ENCODE measurements at places on chromosomes 16 and 17.

DNA sequence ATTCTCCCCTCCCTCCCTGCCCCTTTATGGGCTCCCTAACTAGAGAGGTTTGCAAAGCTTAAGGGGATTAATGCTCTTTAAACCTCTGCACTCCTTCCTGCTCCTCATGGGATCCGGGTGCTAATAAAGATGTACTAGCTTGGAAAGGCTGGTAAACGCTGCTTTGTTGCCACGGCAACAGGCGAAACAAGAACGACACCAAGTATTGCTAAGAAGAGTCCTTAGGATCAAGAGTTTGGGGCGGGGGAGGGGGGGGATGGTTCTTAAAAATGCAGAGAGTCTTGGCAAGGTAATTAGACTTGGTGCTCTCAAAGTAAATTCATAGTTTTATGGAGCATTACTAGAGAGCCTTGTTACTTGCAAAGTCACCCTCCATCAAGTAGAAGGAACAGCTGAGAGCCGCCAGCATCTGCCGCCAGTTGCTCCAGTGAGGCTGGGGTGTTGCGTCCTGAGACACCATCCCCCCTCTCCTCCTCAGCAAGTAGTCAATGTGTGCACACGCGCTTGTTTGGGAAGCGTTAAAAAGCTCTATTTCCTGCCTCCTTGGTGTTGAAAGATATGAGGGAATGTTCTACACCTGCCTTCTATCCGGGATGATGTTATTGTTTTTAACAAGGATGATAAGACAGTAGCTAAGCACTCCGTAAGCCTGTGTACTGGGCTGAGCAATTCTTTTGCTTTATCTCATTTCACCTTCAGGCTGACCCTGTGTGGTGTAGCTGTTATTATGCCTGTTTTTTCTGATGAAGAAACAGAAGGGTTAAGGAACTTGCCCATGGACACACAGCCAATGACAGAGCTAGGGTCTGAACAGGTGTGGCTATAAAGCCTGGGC is 190.9 kb downstream of the CCDC182 start:
- no peak for DNase-seq

- DNase-seq, result no peak
These were observed 51.4 kb upstream of the TMEM132E start for GRCh38 chr17:34527908-34528470.

- no peak for DNase-seq
These were observed 51.3 kb downstream of the CCDC42 start for GRCh38 chr17:8693328-8693727.

- DNase-seq, result no peak
These were observed 190.3 kb downstream of the RBFOX3 start for GRCh38 chr17:79420318-79421243.

DNA sequence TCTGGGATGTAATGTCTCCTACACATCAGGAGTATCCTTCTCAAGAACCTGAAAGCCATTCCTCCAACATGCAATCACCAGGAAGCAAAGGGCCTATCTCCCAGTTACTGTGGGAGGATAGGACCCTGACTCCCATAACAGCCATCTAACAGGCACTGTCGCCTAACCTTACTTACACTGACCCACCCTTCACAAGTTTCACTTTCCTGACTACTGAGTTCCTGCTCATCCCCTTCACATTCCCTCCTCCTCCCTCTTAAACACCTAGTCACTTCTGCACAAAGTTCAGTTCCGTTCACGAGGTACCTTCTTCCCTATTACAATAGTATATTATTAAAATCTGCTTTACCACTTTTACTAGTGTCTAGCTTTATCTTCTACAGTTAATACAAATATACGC is 1.3 kb downstream of the C17orf67 start:
- no peak for DNase-seq

- no peak for DNase-seq
These were observed 10.9 kb downstream of the FLII start for GRCh38 chr17:18247613-18248001.

All from activated T-helper 2 cell treated with anti-CD3 and anti-CD28 coated beads, Interferon-gamma antibody, Interleukin-2, Interleukin-4, amounts not matched to agents 10 μg/mL and 5 μg/mL and 100 μg/mL, durations not matched to agents 14 hours and 24 hours and 36 hours (primary cell).